NCI-H526 (cell line): ENCODE measurements at places on chromosomes 3 and 15.
A peak's percentile ranks its signal among the peaks of the same experiment; 100 is the strongest.

DNA sequence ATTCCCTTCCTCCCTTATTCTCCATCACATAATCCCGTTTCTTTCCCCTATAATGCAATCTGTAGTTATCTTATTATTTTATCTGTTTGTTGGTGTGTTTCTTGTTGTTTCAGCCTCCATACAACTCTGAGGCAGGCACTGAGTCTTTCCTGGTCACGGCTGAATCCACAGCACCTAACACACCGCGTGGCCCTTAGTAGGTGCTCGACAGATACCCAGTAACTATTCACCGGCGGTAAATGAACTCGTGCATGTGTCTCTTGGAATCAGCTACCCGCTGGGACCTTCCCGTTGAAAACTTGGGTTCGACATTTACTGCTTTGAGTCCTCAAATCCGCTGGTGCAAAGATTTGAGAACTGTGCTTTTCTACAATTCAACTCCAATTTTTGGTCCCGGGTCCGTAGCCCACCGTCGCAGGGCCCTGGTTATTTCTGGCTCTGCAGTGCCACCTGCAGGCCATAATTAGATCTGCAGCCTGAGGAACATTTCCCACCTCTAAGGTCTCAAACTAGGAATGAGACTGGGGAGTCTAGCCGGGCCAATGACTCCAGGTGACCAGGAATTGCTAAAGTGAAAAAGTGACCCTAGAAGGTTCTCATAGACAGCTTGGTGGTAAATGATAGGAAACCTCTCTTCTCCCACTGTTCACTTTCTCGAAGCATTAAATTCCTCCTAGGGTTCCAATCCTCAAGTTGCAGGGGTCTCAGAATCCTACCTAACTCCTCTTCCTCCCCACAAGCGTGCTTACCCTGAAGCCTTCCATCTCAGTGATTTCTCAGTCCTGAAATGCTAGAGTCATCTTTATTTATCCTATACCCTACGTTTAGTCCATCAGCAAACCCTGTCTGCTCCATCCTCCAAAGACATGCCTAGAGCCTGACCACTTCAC, 40.0 kb upstream of the TRH start:
- DNase-seq: peak; percentile 19

- no peak for DNase-seq
Measured at GRCh38 chr15:67479781-67480505, 41.0 kb upstream of the C15orf61 start.

DNA sequence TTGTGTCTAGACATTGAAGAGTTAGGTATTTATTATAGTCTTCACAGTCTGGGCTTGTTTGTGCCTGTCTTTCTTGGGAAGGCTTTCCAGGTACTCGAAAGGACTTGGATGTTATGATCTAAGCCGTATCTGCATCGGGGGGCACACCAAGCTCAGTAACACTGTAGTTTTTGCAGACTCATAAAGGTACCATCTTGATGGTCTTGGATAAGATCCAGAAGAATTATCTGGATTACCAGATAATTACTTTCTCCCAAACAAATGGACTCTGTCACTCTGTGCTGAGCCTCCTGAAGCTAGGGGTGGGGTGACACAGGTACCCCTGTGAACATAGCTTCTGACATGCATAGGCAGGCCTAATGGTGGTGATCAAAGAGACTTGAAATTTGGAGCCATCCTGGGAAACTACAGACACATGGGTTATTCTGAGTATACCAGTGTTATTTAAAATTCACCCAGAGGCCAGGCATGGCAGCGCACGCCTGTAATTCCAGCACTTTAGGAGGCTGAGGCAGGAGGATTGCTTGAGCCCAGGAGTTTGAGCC, 238.6 kb upstream of the TPM1 start:
- DNase-seq: no peak

DNA sequence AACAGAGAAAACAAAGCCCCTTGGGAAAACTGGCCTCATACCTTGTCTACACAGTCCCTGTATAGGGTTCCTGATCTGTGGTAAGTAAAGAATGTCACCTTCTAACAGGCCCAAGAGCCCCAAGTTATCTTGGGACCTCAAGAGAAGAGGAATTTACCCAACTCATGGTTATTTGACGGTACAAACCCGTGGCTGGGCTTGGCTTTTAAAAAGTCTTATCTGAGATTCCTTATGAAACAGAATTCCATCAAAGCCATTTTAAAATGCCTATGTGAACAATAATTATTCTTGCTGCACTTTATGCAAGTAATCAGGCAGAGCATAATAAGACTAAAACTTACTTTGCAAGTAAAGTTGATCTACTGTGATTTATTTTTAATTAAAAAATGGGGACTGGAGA, 13.9 kb upstream of the SORD start:
- no peak for DNase-seq

DNA sequence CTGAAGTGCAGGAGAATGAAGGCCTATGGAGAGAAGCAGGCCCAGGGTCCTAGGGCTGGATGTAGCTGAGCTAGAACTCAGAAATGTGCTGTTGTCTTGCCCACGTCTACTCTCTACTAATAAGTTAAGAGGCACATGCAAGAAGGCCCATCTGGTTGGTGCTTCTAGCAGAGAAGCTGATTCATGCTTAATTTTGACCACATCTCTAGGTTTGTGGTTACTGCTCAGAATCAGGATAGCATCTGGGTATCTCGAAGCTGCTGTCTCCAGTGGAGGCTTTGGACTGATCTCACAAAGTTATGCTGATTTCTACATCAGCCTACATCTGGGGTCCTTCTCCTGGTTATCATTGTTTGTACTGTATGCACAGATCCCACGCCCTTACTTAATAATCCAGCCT, 87.3 kb downstream of the CACNA1D start:
- no peak for DNase-seq

DNA sequence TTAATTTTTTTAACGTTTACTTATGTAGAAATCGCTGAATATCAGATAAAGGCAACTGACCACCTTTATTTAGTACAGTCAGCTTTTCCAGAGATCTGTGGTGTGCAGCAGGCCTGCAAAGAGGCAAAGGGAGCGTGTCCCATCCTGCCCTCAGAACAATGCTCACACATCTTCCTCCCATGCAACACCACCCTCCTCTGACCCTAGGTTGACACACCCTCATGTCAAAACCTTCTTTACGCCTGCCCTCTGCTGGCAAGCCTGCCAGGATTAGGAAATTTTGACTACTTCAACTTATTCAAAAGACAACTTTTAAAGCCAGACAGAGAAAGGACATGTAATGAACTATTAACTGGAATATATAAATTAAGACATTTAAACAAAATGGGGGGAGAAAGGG, 513.7 kb downstream of the FOXP1 start:
- DNase-seq: peak; percentile 80

- DNase-seq: no peak
Measured at GRCh38 chr3:172626021-172626640, 84.7 kb downstream of the NCEH1 start.

- DNase-seq: no peak
Measured at GRCh38 chr3:195065142-195065863, 205.7 kb downstream of the XXYLT1 start.

DNA sequence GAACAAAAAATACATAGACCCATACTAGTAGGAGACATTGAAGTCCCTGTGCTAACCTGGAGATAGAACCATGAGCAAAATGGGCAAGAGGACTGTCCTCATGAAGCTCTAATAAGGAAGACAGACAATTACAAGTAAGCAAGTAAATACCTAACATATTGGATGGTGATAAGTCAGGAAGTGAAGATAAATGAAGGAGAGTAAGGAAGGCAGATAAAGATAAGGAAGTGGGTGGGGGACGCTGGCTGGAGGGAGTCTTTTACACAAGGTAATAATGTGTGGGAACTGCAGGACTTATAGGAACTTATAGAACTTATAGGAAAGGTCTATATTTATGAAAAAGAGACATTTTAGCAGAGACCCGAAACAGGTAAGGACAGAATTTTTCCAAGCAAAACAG, 148.9 kb upstream of the ABI3BP start:
- DNase-seq: no peak

- DNase-seq: no peak
Measured at GRCh38 chr3:59040902-59041301, 8.9 kb downstream of the CFAP20DC start.

DNA sequence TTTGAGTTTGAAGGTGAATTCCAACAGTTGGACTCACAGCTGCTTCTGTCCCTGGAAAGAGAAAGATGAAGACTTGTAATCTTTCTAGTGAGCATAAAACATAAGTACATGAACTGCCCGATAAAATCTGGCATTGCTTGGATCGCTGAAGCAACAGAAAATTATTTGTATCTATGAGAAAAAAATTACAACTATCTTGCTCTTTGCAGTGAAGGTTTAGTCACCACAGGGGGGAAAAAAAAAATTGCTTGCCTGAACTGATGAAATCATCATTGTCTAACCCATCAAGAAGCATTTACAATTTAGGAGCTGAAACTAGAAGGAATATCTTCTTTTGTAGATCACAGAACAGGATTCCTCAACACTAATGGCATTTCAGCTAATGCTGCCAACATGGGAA, 20.0 kb downstream of the TMEM207 start:
- DNase-seq: no peak

DNA sequence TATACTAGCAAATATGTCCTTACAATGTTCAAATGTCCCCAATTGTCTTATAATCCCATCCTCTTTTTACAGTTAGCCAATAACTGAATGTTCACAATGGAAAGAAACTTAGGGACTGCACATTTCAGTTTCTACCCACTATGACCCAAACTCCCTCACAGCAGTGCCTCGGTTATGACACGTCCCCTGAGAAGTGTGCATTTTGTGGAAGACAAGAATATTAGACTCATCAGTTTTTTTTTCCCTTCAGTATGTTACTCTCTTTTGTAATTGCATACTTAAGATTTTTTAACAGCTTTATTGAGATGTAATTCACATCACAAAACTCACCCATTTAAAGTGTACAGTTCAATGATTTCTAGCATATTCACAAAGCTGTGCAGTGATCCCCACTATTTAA, 64.8 kb downstream of the IGF2BP2 start:
- DNase-seq: no peak

DNA sequence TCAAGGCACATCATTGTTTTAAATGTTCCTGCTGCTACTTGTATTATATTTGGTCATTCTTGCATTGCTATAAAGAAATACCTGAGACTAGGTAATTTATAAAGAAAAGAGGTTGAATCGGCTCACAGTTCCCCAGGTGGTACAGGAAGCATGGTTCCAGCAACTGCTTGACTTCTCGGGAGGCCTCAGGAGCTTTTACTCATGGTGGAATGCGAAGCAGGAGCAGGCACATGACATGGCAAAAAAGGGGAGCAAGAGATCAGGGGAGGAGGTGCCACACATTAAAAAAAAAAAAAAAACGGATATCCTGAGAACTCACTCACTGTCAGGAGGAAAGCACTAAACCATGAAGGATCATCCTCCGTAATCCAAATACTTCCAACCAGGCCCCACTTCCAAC, 286.9 kb upstream of the PLSCR5 start:
- DNase-seq: no peak

GRCh38 chr3:58350627-58351013, 17.9 kb downstream of the PXK start:
- no peak for DNase-seq
